HepG2 (cell line): ENCODE measurements at places on chromosomes 1 and 21. TPM values are rescaled to one million over a fixed set of nuclear protein-coding genes. Genes with fewer than 3 reads are reported as not detected.

Gene RYR2
- not detected in 2 replicates for total RNA-seq

Gene TAS1R1
- total RNA-seq, result 0.98 and 1.4 TPM in 2 replicates

Gene MMEL1
- total RNA-seq, result not detected in 2 replicates

Gene DNAI4
- 0.04 and 0.38 TPM in 2 replicates for total RNA-seq

Gene DDR2
- 0.13 and 0.38 TPM in 2 replicates for total RNA-seq

Gene SMIM1
- total RNA-seq, result 55.8 and 56.3 TPM in 2 replicates

Gene ACTA1
- total RNA-seq, result 5.2 and 5.9 TPM in 2 replicates

Gene CMPK1
- 92.0 and 134 TPM in 2 replicates for total RNA-seq

Gene TP73
- 0.69 and 1.1 TPM in 2 replicates for total RNA-seq

Gene ZCCHC17
- total RNA-seq, result 53.0 and 81.2 TPM in 2 replicates

Gene C1orf116
- total RNA-seq, result 0.95 and 1.1 TPM in 2 replicates

Gene PYHIN1
- total RNA-seq, result not detected in 2 replicates

Gene PTP4A2
- total RNA-seq, result 225 and 284 TPM in 2 replicates

Gene CFAP74
- total RNA-seq, result 0.27 TPM in 1 of 2 replicates, not detected in the other

Gene ANKRD35
- total RNA-seq, result 0.02 TPM in 1 of 2 replicates, not detected in the other

Gene ERO1B
- total RNA-seq, result 0.86 and 1.6 TPM in 2 replicates

Gene EPHA2
- 15.5 and 33.6 TPM in 2 replicates for total RNA-seq

Gene ITPKB
- not detected in 2 replicates for total RNA-seq

Gene REN
- total RNA-seq, result not detected in 2 replicates

Gene PLEKHN1
- 0.21 and 0.42 TPM in 2 replicates for total RNA-seq

Gene TFF2
- not detected in 2 replicates for total RNA-seq

Gene LMX1A
- total RNA-seq, result 0.07 TPM in 1 of 2 replicates, not detected in the other

Gene UCK2
- 61.2 and 64.3 TPM in 2 replicates for total RNA-seq

Gene TLCD4
- total RNA-seq, result 11.9 and 14.5 TPM in 2 replicates

Gene RIMS3
- 5.4 TPM in 2 replicates for total RNA-seq

Gene AKR7A3
- 0.15 and 1.00 TPM in 2 replicates for total RNA-seq

Gene PLA2G2D
- not detected in 2 replicates for total RNA-seq

Gene ZFP69B
- 7.7 and 10.8 TPM in 2 replicates for total RNA-seq

Gene HCRTR1
- not detected in 2 replicates for total RNA-seq

Gene KRTAP13-2
- not detected in 2 replicates for total RNA-seq

Gene DIP2A
- 14.3 and 18.5 TPM in 2 replicates for total RNA-seq

Gene TMPRSS2
- 0.86 and 1.8 TPM in 2 replicates for total RNA-seq

Gene LCE1B
- total RNA-seq, result not detected in 2 replicates

Gene S100A3
- 2.5 and 2.8 TPM in 2 replicates for total RNA-seq

Gene RIPPLY3
- total RNA-seq, result 0.09 and 0.13 TPM in 2 replicates

Gene SLC66A1
- 8.5 and 18.9 TPM in 2 replicates for total RNA-seq

Gene MIXL1
- 7.6 and 8.6 TPM in 2 replicates for total RNA-seq

Gene CDC73
- 26.3 and 38.3 TPM in 2 replicates for total RNA-seq

Gene OR2L13
- total RNA-seq, result not detected in 2 replicates

Gene FCRL5
- total RNA-seq, result not detected in 2 replicates

Gene ADORA1
- total RNA-seq, result 0.08 and 0.11 TPM in 2 replicates

Gene EFNA3
- 1.0 and 1.6 TPM in 2 replicates for total RNA-seq

Gene SPATA46
- not detected in 2 replicates for total RNA-seq

Gene KAZN
- 10.4 and 10.6 TPM in 2 replicates for total RNA-seq

Gene SV2A
- total RNA-seq, result 0.45 and 0.84 TPM in 2 replicates

Gene TCHHL1
- not detected in 2 replicates for total RNA-seq

Gene GIPC2
- 21.6 and 39.7 TPM in 2 replicates for total RNA-seq

Gene NBPF3
- total RNA-seq, result 4.9 and 5.8 TPM in 2 replicates

Gene ETV3L
- total RNA-seq, result not detected in 2 replicates

Gene NEXN
- 0.97 and 1.1 TPM in 2 replicates for total RNA-seq

Gene CHRNB2
- 0.07 TPM in 1 of 2 replicates, not detected in the other for total RNA-seq

Gene DEPDC1
- 20.2 and 28.0 TPM in 2 replicates for total RNA-seq

Gene TFAP2E
- 0.31 and 0.44 TPM in 2 replicates for total RNA-seq

Gene ATP1A2
- total RNA-seq, result not detected in 2 replicates

Gene SDCCAG8
- 9.5 and 10.1 TPM in 2 replicates for total RNA-seq

Gene KPRP
- not detected in 2 replicates for total RNA-seq

Gene GJA4
- not detected in 2 replicates for total RNA-seq
